NCI-H187 (cell line): ENCODE measurements at places on chromosomes 2 and 18.

GRCh38 chr2:215903203-215903602 lies 110.1 kb downstream of the MREG start:
- DNase-seq = no peak

DNA sequence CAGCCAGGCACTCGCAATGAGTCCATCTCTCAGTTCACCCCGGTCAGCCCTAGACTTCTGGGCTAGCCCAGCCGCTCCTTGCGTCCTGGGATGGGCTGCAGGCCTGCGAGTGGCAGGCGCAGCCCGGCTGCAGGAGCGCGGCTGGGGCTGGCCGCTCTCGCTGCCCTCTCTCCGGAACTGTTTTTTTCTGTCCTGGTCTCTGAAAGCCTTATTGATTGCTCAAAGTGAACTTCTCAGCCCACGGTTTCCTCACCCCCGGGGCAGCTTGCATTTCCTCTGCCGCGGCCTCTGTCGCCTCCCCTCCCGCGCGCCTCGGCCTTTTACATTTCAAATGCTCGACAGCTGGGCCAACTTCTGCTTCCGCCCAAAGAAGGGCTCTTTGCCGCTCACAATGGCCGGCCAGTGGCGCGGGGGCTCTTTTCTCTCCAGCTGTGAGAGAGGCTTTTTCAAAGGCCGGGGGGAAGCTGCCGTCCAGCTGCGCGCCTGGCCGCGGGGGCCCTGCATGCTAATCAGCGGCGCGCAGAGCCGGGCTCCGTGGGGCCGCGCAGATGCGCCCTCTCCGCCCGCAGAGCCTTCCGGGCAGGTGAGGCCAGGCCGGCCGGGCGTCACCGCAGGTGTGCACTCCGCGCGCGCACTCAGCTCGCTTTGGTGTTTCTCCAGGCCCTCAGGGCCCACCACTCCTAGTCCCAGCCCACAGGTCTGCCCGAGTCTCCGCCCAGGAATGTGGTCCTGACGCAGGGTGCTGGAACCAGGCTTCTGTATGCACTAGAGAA lies 513.8 kb downstream of the RNF144A start:
- no peak for DNase-seq

DNA sequence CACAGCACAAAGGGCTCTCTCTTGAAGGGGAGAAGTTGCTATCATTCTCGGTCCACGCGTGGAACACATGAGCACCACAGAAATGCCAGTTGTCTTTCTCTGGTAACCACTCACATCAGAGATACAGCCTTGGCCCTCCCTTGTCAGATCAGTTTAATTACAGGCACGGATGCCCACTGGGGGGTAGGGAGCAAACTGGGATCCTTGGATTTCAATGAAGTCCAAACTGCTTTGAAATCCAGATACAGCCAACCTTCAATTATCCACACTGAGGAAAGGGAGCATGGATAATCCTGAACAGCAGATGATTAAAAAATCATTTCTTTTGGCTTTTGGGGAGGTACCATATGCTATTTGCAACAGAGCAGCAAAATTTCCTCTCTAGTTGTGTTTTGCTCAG lies 63.7 kb upstream of the DAPL1 start:
- DNase-seq = no peak

DNA sequence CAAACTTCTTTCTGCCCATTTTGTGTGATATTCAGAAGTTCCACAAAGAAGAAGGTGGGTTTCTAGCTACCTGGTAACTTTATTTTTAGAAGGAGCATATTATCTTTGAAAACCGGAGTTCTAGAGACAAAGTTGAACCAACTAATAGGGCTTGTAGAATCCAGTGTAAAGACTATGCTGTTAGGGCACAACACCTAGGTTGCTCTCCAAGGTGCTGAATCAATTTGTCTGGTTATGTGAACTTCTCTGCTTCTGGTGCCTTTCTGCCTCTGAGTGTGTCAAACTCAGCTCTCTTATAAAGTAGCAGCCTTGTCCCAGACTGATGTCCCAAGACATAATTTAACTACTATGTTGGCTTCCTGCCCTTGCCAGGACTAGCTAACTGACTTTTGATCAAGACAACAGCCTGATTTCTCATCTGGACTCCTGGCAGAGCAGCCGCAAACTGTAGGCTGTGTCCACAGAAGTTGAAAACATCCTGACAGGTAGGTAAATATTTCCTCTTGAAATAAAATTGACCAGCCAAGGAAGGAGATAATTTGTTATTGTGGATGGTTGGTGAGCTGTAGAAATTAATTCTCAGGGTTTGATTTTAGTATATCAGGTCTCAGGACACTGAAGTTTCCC lies 119.4 kb downstream of the CYRIA start:
- DNase-seq = no peak

DNA sequence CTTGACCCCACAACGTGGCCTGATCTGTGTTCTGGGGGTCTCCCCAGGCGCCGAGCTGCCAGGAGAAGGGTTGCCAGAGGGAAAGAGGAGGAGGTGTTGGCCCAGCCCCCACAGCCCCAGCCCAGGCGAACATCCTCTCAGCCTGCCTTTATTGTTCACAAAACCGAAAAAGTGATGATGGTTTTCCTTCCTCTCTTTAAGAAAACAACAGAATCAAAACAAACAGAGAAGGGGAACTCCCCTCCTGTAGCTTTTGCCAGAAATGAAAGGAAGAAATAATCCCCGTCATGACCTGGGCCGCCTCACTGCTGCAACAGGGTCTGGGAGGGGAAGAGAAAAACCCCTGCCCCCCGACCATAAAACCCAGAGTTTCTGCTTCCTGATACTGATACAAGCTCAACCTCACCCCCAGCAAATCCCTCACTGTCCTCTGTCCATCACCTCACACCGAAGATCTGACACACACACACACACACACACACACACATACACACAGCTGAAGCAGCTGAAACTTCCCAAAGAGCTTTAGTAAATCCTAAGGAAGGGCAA lies 52.0 kb downstream of the ZFP36L2 start:
- no peak for DNase-seq

- DNase-seq = no peak
Measured at GRCh38 chr2:33215299-33215698, 261.1 kb upstream of the RASGRP3 start.

DNA sequence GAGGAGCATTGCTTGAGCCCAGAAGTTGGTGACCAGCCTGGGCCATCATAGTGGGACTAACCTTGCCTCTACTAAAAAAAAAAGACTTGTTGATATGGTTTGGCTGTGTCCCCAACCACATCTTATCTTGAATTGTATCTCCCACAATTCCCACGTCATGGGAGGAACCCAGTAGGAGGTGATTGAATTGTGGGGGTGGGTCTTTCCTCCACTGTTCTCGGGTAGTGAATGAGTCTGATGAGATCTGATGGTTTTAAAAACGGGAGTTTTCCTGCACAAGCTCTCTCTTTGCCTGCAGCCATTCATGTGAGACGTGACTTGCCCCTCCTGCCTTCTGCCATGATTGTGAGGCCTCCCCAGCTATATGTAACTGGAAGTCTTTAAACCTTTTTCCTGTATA lies 47.0 kb downstream of the PROC start:
- DNase-seq = no peak

GRCh38 chr2:119119999-119120756 lies 38.4 kb downstream of the C1QL2 start:
- no peak for DNase-seq

DNA sequence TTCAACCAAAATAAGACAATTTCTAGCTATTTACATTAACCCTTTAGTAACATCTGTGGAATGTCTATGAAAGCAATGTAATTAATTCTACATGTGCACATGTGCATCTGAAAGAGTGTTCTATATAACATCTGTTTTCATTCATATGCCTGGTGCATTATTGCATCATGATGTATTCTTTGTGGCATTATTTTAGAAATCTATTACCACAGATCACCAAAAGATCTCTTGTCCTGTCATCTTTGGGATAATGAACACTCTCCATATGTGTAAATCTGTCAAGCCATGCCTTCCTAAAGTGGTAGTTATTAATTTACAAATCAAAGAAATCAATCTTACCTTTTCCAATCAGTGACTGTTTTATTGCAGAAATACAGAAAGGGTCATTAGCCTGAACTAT lies 86.9 kb downstream of the TRIB2 start:
- no peak for DNase-seq

GRCh38 chr2:43636621-43637020 lies 439 bp upstream of the PLEKHH2 start:
- no peak for DNase-seq

DNA sequence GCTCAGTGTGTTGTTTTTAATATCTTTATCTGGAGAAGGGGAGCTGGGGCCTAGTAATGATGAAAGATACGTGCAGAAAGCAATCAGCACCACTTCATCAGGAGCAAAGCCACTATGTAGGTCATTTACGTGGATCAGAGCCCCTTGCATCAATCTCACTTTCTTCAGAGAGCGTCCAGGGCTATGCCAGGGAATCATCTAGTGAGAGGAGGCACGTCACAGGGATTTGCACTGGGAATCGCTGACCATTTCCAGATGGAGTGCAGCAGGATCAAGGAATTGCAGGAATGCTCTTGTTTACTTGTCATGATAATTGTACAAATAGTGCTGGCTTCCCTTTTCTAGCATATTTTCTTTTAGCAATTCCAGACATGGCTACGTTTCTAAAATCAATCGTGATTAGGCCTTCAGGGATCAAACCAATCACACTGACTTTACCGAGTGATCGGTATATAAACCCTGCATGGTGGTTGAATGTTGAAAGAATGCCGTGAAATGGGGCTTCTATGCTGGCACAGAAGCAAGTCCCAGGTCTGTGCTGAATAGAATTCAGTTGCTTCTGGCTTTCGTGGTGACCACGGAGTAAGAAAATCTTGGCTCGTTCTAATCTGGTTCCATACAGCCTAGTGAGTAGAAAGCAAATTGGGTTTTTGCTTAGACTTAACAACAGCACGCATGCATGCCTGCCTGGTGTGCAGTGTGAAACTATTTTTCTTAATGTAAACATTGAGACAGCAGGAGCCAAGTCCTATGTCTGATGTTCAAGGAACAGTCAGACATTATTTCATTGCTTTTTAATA lies 122.8 kb downstream of the TMEM200C start:
- no peak for DNase-seq

GRCh38 chr18:51169731-51170130 lies 27.8 kb downstream of the MEX3C start:
- no peak for DNase-seq

DNA sequence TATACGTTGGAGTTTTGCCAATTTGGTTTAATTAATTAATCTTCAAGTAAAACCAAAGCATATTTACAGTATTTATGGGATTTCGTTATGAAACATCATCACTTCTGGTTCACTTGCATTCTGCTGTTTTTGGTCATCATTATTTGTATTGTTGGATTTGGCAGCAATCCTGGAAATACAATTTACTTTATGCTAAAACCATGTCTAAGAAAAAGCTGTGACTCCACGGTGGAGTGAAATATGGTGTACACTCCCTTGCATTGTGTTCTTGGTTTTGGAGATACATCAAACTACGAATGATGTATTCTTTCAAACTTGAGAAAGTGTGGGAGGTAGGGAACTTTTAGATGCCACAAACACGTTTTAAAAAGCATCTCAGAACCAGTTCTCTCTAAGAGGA lies 106.4 kb downstream of the CTAGE1 start:
- DNase-seq = no peak

DNA sequence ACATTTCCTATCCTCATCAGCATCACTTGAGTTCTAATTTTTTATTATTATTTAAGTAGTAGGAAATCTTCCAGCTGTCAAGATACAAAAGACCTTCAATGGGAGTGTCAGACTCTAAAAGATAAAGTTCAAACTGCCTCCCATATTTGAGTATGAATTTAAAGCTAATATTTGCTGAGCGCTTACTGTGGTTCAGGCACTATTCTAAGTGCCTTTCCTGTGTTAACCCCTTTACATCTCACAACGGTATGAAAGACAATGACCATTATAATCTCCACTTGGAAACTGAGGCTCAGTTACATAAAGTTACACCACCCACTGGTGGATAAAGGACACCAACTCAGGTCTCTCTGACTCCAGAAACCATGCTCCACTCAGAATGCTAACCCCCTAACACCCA lies 39.9 kb downstream of the RAB6C start:
- DNase-seq = no peak

DNA sequence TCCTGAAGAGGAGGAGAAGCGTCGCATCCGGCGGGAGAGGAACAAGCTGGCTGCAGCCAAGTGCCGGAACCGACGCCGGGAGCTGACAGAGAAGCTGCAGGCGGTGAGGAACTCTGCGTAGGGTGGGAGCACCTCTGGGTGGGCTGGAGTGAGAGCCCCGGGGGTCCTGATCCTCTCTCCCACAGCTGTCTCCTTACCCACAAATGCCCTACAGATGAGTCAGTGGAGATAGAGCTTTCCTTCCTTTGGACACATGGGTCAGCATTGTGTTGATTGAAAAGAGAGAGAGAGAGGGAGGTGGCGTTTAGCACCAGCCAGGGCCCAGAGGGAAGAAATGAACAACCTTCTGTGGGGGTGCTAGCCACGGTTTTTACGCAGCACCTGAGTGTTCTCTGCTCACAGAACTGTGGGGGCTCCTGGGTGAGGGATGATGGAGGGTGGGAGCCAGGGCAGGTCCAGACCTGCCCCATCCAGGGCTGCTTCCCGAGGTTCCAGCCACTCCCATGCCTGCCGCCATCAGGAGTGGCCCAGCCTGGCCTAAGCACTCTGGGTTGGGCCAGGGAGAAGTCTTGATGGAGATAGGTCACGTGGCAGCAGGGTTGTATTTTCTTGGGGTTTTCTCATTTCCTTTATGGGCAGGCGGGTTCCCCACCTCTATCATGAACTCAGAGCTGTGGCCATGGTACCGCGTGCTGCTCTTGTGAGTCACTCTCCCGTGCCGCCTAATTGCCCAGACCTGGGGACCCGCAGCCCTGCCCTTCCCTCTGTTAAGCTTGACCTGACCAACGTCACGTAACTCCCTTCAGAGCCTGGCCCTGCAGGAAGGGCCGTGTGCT lies 16.3 kb downstream of the FOSL2 start:
- DNase-seq = no peak

- no peak for DNase-seq
Measured at GRCh38 chr2:159609811-159610549, 6.4 kb downstream of the BAZ2B start.

- no peak for DNase-seq
Measured at GRCh38 chr18:52829876-52830405, 489.9 kb downstream of the DCC start.

GRCh38 chr2:178208817-178209216 lies 14.5 kb downstream of the OSBPL6 start:
- DNase-seq = no peak

DNA sequence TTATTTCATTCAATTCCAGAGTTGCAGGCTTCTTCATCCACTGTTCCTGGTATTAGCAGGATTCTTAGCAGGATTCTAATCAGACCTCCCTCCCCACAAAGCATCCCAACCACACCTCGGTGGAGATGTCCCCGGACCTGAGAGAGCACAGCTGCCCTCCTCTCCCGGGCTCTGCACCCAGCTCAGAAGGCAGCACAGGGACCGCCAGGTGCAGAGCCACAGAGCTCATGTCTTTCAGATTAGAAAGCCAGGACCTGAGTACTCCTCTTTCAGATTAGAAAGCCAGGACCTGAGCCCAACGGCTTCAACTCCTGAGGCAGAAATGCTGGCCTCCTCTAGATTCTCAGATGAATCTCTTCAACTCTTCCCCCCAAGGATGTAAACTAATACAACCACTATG lies 152.3 kb downstream of the MYO5B start:
- DNase-seq = no peak

GRCh38 chr2:27322301-27322765 lies 564 bp downstream of the MPV17 start:
- DNase-seq = no peak
